ENCODE measurements at places on chromosomes 7 and 10. TPM values are rescaled to one million over a fixed set of nuclear protein-coding genes. Genes with fewer than 3 reads are reported as not detected.

METTL27 gene
- not detected for total RNA-seq

PVRIG gene
- 0.48 TPM for total RNA-seq

IFRD1 gene
- total RNA-seq = 79.9 TPM

PRF1 gene
- 7.5 TPM for total RNA-seq

LLCFC1 gene
- total RNA-seq = not detected

GIMAP7 gene
- 0.48 TPM for total RNA-seq

FEZF1 gene
- 0.48 TPM for total RNA-seq

WASL gene
- 21.4 TPM for total RNA-seq

ACTR3C gene
- 2.4 TPM for total RNA-seq

- DNase-seq = no peak
Measured at GRCh38 chr10:49056356-49056755, 59.0 kb downstream of the VSTM4 start.

GRCh38 chr10:93383562-93383981 is 98.6 kb downstream of the MYOF start:
- DNase-seq = peak; percentile 52

- DNase-seq = no peak
Measured at GRCh38 chr10:71263376-71263775, 51.0 kb downstream of the UNC5B start.

DNA sequence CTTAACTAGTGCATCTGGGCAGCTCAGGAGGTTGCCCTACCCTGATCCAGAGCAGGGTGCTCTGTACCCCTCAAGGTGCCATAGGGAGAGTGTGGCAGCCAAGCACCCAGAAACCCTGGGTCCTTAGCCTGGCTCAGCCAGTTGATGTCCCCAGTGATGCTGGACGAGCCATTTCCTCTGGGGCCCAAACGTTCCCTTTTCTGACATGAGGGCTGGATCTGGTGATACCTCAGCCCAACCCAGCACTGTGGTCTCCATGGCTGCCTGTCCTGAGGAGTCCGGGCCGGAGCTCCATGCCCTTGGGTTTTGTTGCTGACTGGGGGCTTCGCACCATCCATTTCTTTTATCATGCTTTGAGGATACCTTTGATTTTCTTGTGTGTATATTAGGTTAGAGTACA is 87.9 kb upstream of the IKZF1 start:
- no peak for DNase-seq

DNA sequence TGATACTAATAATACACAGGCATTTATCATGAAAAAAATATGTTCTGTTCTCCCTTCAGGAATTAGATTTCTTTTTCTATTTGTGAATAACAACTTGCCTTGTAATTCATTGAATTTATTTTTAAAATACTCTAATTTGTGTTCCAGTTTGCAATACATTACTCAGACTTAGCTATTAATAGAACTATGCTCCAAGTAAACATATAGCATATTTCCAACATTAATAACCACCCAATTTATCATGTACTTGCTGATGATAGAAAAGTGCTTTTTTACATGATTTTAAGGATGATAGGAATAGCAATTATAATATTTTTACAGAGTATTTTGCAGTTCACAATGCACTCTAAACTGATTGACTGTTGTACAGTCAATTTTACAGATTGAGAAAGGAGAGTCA is 338.8 kb upstream of the SEMA3D start:
- no peak for DNase-seq

GRCh38 chr10:47403446-47404318 is 19.6 kb upstream of the ZNF488 start:
- peak; percentile 36 for DNase-seq

DNA sequence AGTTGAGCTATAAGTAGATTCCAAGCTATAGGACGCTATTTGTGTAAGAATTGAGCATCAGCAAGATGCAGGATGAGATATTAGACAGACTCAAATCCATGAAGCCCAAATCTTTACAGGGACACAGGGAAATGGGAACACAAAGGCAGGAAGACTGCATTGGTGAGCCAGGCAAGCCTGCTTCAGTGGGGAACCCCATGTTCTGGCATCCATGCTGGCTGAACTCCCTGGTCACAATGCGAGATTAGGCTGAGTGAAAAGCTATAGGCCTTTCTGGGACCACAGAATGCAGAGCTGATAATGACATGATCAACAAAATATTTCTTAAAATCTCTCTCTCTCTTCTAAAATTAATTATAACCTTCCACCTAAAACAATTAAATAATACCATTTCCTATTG is 170.5 kb downstream of the CDC14C start:
- DNase-seq = no peak

- peak; percentile 57 for DNase-seq
Measured at GRCh38 chr7:105487579-105488571, 34.2 kb downstream of the PUS7 start.

GRCh38 chr10:17617031-17617911 is at the start of gene HACD1:
Gene HACD1 (minus strand): TSS chr10:17617374. CDS start chr10:17617339, 35 bp downstream.
- DNase-seq = peak; percentile 56

DNA sequence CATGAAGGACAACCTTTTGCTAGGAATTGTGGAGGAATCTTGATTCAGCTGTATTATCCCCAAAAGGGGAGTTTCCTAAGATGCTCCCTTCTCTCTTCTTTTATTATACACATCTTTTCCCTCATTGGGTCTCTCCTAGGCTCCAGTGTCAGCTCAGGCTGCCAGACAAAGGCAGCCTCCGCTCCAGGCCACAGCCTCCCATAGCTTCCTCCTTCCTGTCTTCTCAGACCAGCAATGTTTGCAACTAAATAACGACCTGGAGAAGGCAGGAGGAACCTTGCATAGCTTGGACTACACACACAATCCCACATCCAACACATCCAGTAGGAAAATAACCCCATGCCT is 12.3 kb downstream of the SFXN3 start:
- DNase-seq = no peak

GRCh38 chr7:77426052-77426404 is 9.9 kb upstream of the GSAP start:
- DNase-seq = no peak

DNA sequence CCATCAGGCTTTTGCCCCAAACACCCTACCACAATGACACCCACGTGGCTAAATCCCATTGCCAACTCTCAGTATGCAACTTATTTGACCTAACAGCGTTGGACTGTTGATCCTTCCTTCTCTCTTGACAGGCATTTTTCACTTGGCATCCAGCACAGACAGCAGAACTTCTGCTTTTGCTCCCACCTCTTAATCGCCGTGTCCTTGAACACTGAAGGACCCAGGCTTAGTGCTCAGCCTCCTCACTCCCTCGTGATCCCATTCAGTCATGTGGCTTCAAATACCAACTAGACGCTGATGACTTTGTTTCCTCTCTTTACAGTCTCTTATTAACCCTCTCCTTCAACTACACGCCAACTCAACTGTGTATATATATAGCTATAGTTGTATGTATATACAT is 25.0 kb downstream of the ZFAND2A start:
- DNase-seq = no peak

DNA sequence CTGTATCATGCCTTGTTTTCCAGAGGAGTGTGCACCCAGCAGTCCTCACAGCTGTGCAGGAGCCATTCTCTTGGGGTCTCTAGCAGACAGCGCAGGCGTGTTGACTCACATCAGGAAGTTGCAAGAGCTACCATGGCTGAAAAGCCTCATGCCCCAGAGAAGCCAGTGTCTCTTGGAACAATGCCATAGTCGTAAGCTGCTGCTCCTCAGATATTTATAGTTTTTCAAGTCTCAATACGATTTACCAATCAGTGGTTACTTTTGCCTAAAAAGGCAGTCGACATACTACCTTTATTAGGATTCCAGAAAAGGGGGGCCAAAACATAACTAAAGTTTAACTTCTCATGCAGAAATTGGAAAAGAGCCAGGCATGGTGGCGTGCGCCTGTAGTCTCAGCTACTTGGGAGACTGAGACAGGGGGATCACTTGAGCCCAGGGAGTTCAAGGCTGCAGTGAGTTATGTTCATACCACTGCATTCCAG is 407.7 kb downstream of the PARD3 start:
- DNase-seq = no peak

DNA sequence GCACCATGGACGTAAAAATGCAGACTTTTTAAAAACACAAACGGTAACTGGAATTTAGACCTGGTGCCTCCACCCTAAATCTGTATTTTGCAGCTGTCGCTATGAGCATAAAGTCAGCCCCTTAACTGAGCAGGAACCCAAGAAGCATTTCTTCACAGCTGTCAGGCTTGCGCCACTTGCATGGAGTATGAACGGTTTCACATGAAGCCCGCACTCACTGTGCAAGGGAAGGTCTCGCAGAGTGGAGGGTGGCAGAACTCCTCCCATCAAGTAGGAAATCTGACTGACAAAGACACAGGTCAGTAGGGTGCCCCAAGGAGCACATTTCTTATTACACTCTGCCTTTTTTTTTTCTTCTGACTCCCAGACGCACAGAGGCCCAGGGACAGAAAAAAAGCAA is 58.5 kb downstream of the ELMO1 start:
- no peak for DNase-seq

Data from umbilical cord (tissue), 2 donors.